ENCODE measurements at places on chromosomes 6 and 20. TPM values are rescaled to one million over a fixed set of nuclear protein-coding genes. Genes with fewer than 3 reads are reported as not detected.

Gene SEMG1
- total RNA-seq, result not detected

Gene HCK
- total RNA-seq, result not detected

Gene TMEM200A
- 2.9 TPM for total RNA-seq

Gene CASS4
- total RNA-seq, result 0.14 TPM

Gene JPH2
- total RNA-seq, result 0.07 TPM

GRCh38 chr6:17149571-17149970 is 47.7 kb downstream of the STMND1 start:
- no peak for DNase-seq

DNA sequence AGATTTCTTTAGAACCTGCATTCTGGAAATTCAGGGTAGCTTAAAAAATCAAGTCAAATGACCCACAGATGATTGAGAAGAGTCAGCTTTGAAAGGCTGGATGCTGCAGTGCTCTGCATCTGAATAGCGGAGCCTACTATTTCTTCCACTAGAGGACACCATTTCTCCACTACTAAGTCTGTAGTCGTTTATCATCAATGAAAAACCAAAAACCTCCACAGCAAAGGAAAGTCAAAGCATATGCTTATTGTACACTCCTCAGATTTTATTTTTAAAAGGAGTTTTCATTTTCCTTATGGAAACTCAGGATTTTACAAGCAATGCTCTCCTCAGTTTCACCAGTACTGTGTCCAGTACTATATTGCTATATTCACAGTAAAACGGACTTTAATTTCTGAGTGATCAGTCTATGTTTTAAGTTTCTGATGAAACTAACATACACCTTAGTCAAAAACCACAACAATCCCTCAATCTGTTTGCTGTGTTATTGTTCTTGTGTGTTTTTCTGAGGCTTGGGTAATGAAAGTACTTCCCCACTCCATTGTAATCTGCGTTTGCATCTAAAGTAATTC is 50.5 kb upstream of the ENPP5 start:
- DNase-seq, result no peak

DNA sequence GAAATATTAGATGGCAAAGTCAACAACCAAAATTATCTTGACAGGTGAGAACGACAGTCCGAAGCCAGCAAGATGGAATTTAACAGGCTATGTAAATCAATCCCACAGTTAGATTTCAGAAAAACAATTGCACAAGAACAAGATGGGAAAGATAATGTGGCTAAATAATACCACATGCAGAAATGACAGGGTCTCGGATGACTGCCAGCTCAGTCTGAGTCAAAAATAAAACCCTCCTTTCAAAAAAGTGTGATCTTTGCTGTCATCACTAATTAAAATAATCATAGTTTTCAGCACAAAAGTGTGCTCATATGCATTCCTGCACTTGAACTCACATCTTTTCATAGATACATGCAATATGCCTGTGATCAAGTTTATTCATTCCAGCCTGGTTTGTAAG is 25.9 kb downstream of the FOXQ1 start:
- no peak for DNase-seq

GRCh38 chr6:259901-260508 is 32.3 kb upstream of the DUSP22 start:
- no peak for DNase-seq

- DNase-seq, result no peak
Measured at GRCh38 chr6:111842891-111843290, 30.4 kb downstream of the FYN start.

- DNase-seq, result no peak
Measured at GRCh38 chr20:34269996-34270627, 28.9 kb downstream of the ASIP start.

- DNase-seq, result peak; percentile 91
Measured at GRCh38 chr6:150004783-150005717, 20.3 kb downstream of the RAET1L start.

- no peak for DNase-seq
Measured at GRCh38 chr6:69796073-69796641, 653 bp downstream of the LMBRD1 start.

DNA sequence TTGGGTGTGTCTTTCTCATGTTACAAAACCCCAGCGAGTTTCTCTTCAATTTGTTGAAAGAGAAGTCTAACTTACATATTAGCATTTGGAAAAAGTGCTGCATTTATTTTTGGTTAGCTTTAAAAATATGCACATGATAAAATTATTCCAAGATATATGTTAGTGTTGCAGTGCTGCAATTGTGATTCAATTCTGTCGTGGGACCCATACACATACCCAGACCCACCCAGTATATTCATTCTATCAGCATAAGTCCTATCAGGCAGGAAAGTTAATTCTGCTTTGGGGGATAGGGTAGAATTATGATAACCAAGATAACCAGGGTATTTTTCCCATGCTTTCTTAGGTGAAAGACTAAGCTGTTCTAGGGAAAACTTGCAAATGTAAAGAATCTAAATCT is 313.5 kb downstream of the EPHA7 start:
- DNase-seq, result no peak

- no peak for DNase-seq
Measured at GRCh38 chr6:128883906-128884305, 968 bp downstream of the LAMA2 start.

Data from neural crest cell (in vitro differentiated cells).